Fibroblast of skin of back (primary cell): ENCODE measurements at places on chromosomes 12 and 14.

DNA sequence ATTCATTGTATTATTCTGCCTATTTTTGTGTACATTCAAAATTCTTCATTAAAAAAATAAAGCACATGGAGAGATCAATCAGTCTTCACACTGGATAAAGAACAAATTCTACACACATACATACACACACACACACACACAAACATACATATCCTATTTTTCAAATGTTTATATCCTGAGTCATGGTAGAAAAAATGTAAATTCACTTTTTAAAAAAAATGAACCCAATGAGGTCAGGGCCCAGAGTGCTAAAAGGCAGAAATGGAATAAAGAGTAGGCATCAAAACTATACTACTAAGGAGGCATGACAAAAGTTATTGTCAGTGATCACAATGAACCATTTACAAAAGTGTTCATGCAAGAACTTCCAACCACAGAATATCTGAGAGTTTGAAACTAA lies 17.3 kb downstream of the GALC start:
- DNase-seq = peak; percentile 38

DNA sequence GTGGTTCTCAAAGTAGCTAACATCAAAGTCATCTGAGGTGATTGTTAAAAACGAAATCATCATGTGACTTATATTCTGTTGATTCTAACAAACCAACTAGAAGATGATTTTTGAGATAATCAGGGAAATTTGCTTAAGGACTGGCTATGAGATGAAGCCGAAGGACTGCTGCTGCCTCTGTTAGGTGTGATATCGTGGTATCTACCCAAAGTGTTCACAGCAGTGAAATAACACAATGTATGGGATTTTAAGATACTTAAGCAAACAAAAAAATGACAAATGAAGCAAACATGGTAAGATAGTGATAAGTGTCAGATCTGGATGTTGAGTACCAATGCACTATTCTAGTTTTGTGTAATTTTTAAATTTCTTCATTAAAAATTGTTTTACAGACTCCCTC lies 59.1 kb downstream of the GXYLT1 start:
- no peak for DNase-seq

DNA sequence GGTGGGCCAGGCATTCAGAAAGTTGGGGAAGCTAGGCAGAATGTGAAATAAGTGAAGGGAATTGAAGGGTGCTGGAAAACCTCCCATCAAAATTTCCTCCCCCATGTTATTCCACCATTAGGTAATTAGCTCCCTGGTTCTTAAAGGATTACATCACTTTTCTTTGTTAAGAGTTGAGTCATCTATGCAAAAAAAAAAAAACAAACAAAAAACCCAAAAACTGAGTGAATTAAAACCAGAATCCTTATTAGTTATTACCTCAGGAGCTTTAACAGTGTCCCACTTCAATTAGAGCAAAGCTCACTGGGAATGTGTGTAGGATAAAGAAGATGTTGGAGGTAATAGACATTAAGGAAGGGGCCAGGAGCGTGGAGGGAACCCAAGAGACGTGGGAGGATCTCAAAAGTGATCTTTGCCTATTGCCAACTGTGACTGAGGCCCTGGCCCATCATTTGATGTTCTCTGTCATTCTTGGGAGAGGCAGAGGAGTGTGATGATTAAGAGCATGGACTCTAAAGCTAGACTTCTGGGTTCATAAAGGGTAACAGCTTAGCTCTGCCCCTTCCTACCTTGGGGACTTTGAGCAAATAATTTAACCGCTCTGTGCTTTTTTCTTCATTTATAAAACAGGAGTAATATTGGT lies 364.7 kb downstream of the APAF1 start:
- DNase-seq = no peak

- DNase-seq = no peak
These were observed 518.5 kb downstream of the SOX5 start for GRCh38 chr12:23431006-23431405.

- DNase-seq = no peak
These were observed 23.7 kb upstream of the KRT77 start for GRCh38 chr12:52727037-52727436.

DNA sequence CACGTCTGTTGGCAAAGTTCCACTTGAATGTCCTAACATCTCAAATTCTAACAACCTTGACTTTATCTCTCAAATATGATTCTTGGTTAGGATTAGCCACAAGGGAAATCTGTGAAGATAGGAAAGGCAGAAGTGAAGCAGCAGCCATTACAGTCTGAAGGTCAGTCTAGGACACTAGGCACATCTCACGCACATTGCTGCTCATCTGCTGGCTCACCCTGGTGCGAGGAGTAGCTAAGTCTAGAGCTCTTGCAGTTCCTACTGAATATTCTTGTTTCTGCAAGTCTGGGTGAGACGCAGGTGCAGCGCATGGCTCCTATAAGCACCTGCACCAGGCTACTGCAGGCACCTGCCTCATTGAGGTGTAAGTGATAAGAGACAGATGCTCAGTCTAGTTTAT lies 6.4 kb upstream of the SLC25A3 start:
- no peak for DNase-seq

- DNase-seq = no peak
These were observed 1.6 kb downstream of the TSSK4 start for GRCh38 chr14:24207104-24207551.

GRCh38 chr12:3727877-3728632 lies 24.9 kb downstream of the CRACR2A start:
- DNase-seq = peak; percentile 31

- no peak for DNase-seq
These were observed 7.7 kb upstream of the TMED2 start for GRCh38 chr12:123576611-123577010.

- DNase-seq = no peak
These were observed 97.2 kb upstream of the BBS10 start for GRCh38 chr12:76445462-76445861.

- DNase-seq = peak; percentile 36
These were observed 307.1 kb downstream of the RPL10L start for GRCh38 chr14:46344327-46344937.

DNA sequence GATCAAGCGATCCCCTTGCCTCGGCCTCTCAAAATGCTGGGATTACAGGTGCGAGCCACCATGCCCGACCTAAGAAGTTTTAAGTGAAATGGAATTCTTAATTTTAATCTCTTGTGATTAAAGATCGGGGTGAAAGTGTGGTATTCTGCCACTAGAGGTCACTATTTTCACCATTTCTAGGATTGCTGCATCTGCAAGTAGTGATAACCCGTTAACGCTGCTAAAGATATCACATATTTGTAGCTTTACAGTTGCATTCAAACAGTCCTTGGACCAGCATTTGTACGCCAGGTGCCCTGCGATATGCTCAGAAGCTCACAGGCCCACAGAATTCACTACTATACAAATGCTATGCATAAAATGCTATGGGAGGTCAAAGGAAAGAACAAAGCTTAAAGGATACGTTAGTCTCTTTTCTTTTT lies 19.3 kb downstream of the CCDC62 start:
- DNase-seq = peak; percentile 49

- DNase-seq = peak; percentile 93
These were observed 126.5 kb downstream of the TMEM30B start for GRCh38 chr14:61154641-61155040.

GRCh38 chr14:71995741-71996140 lies 63.5 kb downstream of the RGS6 start:
- DNase-seq = no peak

DNA sequence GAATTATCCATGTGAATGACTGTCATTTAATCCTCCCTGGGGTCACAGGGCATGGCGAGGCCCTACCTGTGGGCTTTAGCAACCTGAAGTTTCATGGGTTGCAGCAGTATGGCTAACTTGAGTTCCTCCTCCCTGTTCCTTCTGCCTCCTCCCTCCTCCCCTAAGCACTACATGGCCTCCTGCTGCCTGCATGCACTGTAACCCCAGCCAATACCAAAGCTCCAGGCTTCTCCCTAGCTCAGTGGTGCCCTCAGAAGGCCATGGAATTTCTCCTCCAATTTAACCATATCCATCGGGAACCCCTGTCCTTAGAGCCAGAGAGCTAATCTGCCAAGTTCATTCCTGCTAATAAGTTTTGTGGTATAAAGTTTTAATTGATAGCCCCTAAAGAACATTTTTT lies 95.1 kb downstream of the NT5DC3 start:
- no peak for DNase-seq

- DNase-seq = no peak
These were observed 848.0 kb downstream of the DIO2 start for GRCh38 chr14:79363291-79363690.

- DNase-seq = no peak
These were observed 25.1 kb downstream of the LRTM2 start for GRCh38 chr12:1845427-1845826.

GRCh38 chr12:46503637-46504175 lies 131.1 kb upstream of the SLC38A2 start:
- peak; percentile 47 for DNase-seq

DNA sequence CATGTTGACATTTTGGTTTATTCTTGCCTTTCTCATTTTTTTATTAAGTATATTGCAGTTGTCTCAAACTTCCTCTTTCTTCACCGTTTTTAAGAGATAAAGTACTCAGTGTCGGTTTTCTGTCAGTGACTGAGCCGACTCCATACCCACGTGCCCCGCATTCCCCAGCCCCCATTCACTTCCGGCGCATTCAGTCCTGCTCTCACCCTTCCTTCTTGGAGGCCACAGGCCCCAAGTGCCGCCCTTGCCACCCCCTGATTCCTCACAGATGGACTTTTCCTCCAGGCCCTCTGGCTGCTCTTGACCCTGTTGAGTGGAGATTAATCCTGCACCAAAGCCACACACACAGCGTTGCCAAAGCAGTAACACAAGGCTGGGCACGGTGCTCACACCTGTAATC lies 19.1 kb upstream of the DNAH10 start:
- no peak for DNase-seq

DNA sequence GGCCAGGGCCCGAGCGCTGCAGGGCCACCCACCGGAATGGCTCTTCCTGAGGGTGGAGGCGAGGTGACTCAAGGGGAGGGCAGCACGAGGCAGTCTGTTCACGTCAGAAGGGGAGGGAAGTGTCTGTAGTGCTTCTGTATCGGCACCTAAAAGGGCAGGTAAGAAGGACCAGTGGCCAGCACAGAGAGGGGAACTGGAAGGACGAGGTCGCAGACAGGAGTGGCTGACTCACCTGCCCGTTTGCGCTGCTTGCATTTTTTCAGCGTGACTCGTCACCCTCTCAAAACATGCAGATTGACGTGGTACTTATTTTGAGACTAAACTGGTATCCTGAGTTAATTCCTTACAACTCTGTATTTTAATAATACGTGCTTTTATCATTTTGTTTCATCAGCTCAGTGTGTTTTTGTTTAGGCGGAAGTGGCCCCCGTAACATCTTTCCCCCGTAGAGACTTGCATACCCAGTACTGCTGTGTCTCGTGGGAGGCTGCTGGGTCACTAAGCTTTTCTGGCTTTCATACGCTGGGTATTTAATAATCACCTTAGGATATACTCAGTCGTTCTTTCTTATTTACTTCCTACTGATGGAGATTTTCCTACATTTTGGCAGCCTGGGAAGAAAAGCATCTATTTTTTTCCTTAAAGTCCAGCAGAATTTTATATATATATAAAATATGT lies 26.4 kb downstream of the SFSWAP start:
- peak; percentile 58 for DNase-seq

DNA sequence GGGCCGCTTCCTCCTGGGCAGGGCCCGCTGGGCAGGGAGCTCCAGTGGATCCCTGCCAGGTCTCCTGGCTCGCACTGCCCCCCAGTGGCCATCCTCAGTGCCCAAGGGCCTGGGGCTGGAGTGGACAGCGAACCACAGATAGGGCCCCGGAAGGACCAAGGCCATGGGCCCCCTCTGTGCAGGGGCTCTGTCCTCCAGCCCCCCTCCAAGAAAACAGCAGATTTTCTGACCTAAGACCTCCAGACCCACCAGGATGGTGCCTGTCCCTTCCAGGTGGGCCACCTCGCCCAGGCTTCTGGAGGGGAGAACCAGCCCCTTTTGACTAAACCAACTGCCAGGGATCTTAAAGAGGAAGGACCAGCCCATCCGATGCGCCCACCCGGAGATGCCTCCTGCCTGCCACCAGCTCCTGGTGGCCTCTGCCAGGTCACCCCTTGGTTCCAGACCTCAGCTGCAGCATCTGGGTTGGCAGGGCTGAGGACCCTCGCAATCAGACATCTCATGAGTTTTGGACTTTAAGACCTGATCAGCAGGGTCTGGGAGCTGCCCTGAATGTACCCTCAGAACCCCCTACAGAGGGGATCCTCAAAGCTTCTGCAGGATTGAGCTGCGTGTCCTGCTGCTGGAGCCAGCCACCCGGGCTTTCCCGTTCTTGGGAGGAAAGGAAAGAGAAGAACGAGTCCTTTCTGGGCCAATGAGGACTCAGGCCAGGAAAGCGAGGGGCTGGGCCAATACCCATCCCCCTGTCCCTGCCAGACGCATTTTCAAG lies 325.8 kb upstream of the DIO3 start:
- peak; percentile 43 for DNase-seq

DNA sequence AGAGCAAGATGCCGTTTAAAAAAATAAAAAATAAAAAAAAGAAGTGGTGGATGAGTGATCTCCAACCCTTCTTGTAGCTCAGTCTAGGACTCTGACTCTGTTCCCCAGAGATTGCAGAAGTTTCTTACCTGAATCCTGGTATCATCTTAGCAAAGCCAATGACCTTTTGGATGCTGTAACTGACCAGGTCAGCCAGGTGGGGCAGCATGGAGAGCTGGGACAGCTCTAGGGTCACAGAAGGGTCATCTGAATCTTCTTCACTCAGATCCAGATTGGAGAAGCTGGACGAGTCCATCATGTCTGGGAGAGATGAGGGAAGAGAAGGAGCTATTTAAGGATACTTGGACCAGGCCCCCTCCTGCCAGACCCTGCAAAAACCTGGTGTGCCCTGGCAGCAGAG lies 35.8 kb upstream of the HDAC7 start:
- DNase-seq = no peak

GRCh38 chr12:15218794-15219193 lies 2.4 kb downstream of the RERG start:
- DNase-seq = no peak
